Hematopoietic multipotent progenitor cell treated with erythropoietin and hydrocortisone succinate and interleukin-3 and kit ligand, for 15 days (in vitro differentiated cells): ENCODE measurements at places on chromosomes 16 and 17.

DNA sequence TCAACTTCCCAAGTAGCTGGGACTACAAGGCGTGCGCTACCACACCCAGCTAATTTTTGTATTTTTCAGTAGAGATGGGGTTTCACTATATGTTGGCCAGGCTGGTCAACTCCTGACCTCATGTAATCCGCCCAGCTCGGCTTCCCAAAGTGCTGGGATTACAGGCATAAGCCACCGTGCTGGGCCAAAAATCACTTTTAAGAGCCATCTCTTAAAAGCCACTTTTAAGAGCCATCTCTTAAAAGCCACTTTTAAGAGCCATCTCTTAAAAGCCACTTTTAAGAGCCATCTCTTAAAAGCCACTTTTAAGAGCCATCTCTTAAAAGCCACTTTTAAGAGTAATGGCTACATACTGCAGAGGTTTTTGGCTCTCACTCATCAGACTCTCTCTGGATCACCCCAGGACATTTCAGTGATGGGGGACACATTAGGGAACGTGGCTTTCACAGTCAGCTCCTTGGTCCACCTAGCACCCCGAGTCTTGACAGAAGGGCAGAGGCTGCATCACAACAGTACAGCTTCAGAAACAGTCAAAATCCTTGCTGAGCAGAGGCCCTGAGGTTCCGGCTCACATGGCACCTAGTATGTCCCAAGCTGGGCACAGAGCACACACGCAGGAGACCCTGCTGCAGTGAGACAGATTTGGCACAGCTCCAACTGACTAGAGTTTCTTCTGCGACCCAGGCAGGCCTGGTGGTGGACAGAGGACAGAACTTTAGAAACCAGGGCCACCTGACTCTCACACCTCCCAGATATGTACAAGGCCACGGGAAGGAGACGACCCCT lies 23.6 kb downstream of the RANBP10 start:
- peak; percentile 47 for DNase-seq

DNA sequence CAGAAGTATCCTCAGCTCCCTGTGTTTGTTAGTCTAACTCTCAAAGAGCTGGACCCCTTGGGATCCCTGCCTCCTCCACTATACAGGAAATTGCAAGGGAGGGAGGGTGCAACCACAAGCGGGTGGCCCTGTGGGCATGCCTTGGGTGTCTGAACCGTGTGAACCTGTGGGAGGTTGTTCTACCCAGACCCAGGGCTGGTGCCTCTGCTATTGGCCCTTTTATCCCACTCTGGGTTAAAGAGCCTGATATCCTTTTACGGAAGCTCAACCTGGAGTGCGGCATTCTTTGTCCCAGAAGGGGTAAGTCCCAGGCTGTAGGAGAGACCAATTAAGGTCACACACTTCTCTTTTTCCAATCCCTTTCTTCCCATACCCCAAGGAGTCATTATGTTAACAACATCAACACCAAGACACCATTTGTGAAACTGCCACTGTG lies 53.4 kb downstream of the ARSG start:
- DNase-seq = no peak

DNA sequence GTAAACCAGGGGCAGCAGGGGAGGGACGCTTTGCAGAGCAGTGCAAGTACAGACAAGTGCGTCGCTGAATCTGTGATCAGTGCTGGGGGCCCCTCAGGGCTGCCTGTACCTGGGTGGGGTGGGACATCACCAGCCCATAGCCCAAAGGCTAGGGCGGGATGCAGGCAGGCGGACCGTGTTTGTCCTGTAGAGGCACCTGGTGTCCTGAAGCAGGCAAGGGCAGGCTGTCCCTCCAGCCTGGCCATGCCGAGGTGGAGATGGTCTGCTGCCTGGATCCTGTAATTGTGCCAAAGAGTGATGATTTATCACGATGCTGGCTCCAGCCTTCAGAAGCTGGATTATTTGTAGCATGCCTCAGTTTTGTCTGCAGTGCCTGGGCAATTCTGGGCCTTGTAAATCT lies 137.9 kb upstream of the GSE1 start:
- DNase-seq = no peak

- DNase-seq = no peak
Measured at GRCh38 chr17:12877953-12878669, 88.8 kb downstream of the ARHGAP44 start.

DNA sequence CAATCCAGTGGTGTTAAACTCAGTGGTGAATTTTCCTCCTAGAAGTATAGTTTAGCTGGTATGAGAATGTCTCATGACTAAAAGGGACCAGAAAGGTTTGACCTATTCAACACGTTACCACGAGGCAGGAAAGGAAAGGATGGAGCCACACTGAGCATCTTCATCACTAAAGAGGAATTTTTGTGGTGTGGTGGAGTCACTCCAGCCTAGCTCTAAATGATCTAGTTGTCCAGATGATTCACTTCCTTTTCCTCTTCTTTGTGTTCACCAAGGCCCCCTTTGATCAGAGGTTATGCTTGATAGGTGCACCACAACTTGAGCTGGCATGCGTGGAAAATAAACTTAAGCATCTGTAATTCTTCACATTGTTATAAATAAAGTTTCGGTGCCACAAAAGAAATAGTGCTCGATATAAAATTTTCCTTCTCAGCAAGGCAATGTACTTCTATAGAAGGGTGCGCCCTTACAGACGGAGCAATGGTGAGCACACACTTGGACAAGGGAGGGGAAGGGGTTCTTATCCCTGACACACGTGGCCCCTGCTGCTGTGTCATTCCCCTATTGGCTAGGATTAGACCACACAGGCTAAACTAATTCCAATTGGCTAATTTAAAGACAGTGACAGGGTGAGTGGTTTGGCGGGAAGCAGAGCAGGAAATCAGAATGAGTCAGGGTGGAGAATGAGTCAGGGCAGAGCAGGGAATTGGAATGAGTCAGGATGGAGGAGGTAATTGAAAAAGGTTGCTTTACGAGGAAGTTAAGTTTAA lies 254.6 kb downstream of the HS3ST3A1 start:
- DNase-seq = no peak

GRCh38 chr16:52254746-52255145 lies 292.2 kb downstream of the TOX3 start:
- DNase-seq = no peak

DNA sequence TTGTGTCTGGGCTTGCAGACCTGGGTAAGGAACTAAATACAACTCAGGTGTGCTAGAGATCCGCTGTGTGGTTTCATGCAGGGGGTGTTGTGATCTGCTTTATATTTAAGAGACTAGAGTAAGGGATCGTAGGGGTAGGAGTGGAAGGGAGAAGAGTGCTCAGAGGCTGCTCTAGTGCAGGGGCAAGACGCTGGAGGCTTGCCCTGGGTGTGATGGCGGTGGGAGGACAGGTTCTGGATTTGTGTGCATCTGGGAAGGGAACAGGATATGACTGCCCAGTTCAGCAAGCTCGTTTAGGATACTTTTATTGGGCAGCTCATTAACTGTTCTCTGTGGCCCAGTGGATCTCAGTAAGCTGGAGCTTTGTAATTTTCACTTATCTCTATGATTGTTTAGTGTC lies 47.6 kb downstream of the RPTOR start:
- no peak for DNase-seq

- DNase-seq = no peak
Measured at GRCh38 chr16:73065632-73066330, 17.9 kb upstream of the ZFHX3 start.

DNA sequence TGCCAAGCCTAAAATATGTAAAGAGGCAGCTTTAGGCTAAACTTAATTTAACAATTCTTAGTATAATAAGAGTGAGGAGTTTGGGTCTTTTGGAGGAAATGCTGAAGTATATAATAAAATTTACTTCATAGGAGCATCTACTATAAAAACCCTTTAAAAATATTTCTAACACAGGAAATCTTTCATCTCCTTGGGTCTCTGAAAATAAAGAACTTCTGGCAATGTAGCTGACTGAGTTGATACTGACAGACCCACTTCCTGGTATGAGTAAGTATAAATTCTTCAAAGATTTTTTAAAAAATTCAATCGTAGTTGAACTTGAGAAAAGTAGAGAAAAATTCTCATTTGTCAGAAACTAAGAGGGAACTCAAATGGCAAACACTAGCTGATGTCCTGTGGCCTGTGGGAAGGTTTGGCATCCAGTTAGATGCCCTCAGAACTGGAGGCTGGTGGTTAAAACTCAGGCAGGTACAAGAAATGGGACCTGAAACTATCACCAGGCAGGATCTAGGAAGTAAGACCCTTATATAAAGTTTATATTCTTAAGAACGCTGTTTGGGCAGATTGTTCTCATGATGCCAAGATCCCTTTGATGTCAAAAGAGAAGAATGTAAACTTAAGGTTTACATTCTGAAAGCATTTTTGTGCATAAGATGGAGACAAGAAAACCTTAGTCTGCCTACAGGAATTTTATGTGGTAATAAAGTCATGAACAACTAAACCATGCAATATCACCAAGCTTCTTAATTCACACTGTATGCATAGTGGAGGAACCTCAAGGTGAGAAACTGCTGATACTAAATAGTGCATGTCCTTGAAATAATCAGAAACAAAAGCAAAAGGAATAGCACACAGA lies 6.2 kb downstream of the KRTAP4-6 start:
- DNase-seq = no peak

DNA sequence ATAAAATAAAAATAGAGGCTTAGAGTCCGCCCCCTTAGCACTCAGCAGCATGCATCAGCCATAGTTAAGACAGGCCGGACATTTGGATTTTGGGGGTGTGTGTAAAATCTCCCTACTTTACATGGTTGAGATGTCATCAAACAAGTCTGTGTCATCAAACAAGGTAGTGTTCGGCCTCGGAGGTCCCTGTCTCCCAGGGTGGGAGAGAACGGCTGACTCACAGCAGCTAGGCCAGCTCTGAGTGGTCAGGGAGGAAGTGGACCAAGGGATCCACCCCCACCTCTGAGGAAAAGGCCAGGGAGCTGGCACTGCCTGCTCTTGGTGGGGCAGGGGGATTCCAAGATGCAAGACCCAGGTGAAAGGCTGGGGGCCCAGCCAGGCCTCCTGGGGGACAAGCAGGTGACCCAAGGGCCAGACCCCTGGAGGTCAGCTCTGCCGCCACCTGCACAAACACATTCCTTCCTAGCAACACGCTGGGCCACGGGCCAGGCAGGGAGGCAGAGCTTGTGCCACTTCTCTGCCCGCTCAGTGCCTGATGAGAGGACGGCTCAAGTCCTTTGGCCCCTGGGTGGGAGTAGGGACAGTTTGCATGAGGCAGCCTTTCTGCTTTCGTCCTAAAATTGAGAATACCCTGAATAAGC lies 28.5 kb downstream of the KIFC3 start:
- DNase-seq = no peak

- no peak for DNase-seq
Measured at GRCh38 chr16:68244481-68244902, 681 bp upstream of the PLA2G15 start.

- no peak for DNase-seq
Measured at GRCh38 chr17:77372444-77373298, 231.9 kb downstream of the SEC14L1 start.

GRCh38 chr17:32269377-32269776 lies 3.7 kb downstream of the RHBDL3 start:
- DNase-seq = no peak

DNA sequence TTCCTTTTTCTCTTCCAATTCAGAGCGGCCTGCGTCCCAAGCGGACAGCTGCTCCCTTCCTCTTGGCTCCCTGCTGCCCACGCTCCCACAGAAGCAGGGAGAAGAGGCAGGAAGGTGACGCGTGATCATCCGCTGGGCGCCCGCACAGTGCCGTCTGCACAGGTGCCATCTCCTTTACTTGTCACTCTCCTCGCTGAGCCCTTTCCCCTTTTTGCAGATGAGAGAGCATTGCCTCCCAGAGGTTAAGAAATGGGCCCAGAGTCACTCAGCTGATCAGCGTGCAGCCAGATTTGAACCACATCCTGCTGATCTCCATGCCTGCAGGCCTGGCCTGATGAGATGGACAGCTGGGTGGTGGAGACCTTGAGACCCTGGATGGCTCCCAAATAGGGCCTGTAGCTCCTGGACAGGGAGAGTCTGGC lies 299.8 kb downstream of the SEC14L1 start:
- no peak for DNase-seq

GRCh38 chr17:75240394-75241142 lies 20.8 kb downstream of the GGA3 start:
- peak; percentile 34 for DNase-seq

GRCh38 chr17:21186399-21187187 lies 27.4 kb downstream of the TMEM11 start:
- DNase-seq = no peak

GRCh38 chr16:2236337-2237101 lies at the start of gene DNASE1L2:
Gene DNASE1L2 (plus strand): TSS chr16:2236444. CDS start chr16:2236817, 373 bp downstream.
- DNase-seq = no peak

- DNase-seq = no peak
Measured at GRCh38 chr17:80529104-80529903, 15.3 kb upstream of the RPTOR start.

GRCh38 chr17:57480438-57481196 lies 224.3 kb downstream of the MSI2 start:
- no peak for DNase-seq

GRCh38 chr16:72203401-72203800 lies 31.4 kb upstream of the PMFBP1 start:
- DNase-seq = no peak

- DNase-seq = no peak
Measured at GRCh38 chr17:8831234-8831849, 32.2 kb upstream of the MFSD6L start.

GRCh38 chr17:29069526-29070041 lies 26.6 kb downstream of the PIPOX start:
- DNase-seq = no peak

DNA sequence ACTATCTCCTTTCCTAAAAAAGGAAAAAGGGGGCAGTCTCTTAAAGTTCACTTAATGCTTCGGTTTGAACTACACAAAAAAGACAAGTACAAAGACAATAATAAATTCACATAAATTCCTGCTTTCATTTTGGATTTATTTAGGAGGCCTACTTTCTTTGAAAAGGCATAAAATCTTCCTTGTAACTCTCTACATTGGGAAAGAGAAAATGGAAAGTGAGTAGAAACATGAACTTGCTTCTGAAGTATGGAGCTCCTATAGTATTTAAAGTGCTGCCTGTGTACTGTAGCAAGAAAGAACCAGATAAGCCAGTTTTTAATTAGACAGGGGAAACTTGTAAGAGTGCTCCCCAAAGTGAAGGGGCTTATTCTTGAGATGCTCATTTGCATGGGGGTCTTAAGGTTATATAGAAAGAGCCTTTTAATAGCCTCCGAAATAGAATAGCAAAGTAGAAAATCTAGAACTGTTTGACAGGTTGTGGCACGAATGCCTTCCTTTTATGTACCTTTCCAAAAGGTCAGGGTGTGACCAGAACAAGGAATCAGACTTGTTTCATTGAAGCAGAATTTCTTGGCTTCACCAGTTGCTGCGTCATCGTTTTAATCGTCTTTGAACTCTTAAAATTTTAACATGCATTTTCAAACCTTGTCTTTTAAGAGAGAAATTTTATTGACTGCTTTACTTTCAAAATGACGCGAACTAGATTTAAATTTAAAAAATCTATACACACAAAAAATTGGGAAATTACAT lies 12.9 kb downstream of the GAN start:
- no peak for DNase-seq
